ENCODE measurements at places on chromosomes 2 and 18. TPM values are rescaled to one million over a fixed set of nuclear protein-coding genes. Genes with fewer than 3 reads are reported as not detected.

DNA sequence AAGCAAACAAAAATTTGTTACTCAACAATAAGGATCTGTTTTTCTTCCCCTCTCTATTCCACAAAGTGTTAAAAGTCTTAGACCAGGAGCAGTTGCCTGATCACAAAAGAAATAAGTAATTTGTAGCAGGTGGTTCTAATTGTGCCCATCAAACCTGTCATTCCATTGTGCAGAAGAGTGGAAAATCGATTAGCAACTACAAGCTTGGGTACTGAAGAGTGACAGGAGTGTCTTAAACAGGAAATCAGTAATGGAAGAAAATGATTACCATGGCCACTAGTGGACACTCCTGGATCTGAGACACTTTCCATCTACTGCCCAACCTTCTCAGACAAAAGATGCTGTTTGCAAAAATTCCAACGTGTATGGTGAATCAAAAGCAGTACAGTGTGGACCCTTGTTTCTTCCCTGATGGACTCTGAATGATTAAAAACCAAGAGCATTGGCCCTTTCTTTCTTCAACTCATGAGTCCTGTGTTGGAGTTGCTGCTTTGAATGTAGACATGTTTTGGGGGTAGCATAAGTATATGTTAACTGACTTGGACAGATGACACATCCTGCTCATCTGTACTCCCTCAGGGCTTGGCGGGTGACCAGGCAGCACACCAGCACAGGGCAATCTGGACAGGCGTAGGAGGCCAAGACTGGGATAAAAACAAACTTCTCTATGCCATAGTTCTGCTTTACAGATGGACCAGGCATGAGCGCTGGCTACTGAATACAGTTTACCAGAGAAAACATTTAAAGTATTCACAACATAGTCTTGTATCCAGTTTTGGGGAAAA lies 51.9 kb downstream of the PLA2R1 start:
- DNase-seq, result no peak

DNA sequence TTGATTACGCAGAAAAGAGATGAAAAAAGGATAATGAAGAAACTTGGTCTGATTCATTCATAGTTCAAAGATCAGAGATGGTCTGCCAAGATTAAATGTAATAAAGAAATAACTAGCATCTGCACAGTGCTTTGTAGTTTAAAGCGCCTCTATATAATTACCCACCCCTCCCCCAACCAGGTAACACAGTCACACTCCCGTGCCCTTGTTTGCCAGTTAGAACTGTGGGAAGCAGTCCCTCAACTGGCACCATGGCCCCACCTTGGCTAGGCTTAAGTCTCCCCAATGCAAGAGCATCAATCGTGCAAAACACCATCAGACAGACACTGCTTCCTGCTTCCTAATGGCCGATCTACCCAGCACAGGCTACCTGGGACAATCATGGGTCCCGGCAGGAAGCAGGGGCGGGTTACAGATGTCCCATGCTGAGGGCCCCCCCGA lies 11.6 kb downstream of the ADCY3 start:
- no peak for DNase-seq

DNA sequence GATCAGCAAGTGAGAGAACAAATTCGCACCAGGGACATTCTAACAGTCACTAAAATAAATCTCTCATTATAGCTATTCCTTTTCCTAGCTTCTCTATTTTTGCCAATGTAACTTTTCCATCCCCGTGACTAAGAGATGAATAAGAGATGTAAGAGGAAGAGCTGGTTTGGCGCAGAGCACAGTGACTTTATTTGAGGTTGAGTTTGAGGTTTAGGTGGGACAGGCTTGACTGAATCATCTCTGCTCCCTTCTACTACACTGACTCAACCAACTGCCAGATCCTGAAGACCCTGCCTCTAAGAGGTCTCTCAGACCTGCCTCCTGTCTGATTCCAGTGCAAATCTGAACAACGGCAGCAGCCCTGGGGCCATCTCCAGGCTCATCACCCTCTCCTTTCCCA lies 28.0 kb downstream of the RFX8 start:
- DNase-seq, result peak; percentile 56

Gene SERPINB11
- not detected for total RNA-seq

DNA sequence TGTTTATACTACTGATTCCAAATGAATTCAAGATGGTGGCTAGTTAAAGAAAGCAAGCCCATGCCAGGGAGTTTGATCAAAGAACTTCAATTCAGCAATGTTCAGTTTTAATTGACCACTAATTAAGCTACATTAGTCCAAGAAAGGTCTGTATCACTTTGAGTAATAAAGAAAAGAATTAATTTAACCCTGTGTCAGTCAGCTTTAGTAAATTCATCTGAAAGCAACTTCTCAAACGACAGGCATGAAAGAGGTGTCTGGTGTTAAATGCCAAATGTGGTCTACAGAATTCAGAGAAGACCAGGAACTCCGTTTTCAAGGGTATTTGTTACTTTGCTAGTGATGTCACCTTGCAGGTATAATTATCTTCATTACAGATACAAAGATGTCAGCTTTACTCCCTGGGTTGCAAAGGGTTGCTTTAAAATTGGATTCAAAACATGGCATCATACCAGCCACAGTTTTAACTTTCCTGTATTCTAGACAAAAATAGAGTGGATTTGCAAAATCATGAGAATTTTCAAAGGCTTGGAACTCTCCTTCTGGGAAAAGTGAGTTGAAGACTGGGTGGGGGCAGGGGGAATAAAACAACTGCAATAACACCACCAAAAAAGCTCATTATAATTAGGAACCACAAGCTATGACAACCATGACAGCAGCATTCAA lies 281.5 kb downstream of the TCF4 start:
- no peak for DNase-seq

Gene IL36A
- not detected for total RNA-seq

Gene ACVR1C
- total RNA-seq, result under 0.01 TPM

GRCh38 chr18:669077-669476 lies 11.6 kb downstream of the TYMS start:
- DNase-seq, result no peak

Gene RAB6C
- total RNA-seq, result not detected

Gene SERPINB12
- total RNA-seq, result not detected

- no peak for DNase-seq
These were observed 6.3 kb downstream of the IL1RL2 start for GRCh38 chr2:102193074-102193473.

Gene TLX2
- not detected for total RNA-seq

DNA sequence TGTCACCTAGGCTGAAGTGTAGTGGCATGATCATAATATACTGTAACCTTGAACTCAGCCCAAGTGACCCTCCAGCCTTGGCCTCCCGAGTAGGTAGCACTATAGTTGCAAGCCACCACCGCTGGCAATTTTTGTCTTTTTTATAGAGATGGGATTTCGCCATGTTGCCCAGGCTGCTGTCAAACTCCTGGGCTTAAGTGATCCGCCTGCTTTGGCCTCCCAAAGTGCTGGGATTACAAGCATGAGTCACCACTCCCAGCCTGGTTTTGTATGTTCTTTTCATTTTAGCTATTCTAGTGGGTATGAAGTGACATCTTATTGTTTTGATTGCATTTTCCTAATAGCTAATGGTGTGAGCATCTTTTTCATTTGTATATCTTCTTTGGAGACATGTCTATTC lies 11.3 kb upstream of the EXOC6B start:
- DNase-seq, result no peak

GRCh38 chr2:37555457-37555856 lies 116.0 kb downstream of the CDC42EP3 start:
- no peak for DNase-seq

DNA sequence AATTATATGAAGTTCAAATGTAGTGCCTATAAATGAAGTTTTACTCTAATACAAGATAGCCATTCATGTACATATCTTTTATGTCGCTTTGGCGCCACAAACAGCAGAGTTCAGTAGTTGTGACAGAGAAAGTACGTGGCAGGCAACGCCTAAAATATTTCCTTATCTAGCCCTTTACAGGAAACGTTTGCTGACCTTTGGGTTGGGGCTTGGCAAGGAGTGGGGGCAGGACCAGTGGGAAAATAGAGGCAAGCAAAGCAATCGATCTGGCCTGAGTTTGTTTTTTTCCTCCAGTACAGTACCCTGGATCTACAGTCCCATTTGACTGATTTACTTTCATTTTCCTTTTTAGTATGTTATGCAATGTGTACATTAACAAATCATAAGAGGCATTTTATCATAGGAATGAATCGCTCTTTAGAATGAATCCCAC lies 13.1 kb downstream of the CCDC68 start:
- DNase-seq, result peak; percentile 73

Gene PDCD1
- under 0.01 TPM for total RNA-seq

- no peak for DNase-seq
These were observed 297.4 kb upstream of the ACVR2A start for GRCh38 chr2:147547440-147547839.

GRCh38 chr2:2714408-2714807 lies 383.3 kb upstream of the MYT1L start:
- DNase-seq, result no peak

Gene CRYGC
- total RNA-seq, result not detected

DNA sequence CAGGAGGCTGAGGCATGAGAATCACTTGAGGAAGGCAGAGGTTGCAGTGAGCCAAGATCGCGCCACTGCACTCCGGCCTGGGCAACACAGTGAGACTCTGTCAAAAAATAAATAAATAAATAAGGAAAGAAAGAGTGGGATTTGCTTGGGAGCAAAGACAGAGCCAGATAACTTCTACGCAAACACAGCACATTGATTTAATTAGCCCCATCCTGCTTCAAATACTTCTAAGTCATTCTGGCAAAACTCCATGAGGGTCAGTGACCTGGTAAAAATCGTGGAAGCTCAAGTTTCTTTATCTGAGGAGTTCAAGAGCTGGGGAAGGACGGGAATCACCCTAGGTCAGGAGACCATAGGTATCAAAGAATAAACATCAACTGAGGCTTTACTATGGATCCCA lies 70.6 kb upstream of the TCF7L1 start:
- no peak for DNase-seq

Gene STK39
- 2.8 TPM for total RNA-seq

- no peak for DNase-seq
These were observed 23.5 kb downstream of the GPR35 start for GRCh38 chr2:240648650-240649275.

Gene TUBA3E
- not detected for total RNA-seq

Gene EGR4
- total RNA-seq, result not detected

Measured in dermis microvascular lymphatic vessel endothelial cell (primary cell).